ENCODE measurements at places on chromosomes 13 and 19. TPM values are rescaled to one million over a fixed set of nuclear protein-coding genes. Genes with fewer than 3 reads are reported as not detected.

Gene ALOX5AP
- total RNA-seq, result 50.3 TPM

DNA sequence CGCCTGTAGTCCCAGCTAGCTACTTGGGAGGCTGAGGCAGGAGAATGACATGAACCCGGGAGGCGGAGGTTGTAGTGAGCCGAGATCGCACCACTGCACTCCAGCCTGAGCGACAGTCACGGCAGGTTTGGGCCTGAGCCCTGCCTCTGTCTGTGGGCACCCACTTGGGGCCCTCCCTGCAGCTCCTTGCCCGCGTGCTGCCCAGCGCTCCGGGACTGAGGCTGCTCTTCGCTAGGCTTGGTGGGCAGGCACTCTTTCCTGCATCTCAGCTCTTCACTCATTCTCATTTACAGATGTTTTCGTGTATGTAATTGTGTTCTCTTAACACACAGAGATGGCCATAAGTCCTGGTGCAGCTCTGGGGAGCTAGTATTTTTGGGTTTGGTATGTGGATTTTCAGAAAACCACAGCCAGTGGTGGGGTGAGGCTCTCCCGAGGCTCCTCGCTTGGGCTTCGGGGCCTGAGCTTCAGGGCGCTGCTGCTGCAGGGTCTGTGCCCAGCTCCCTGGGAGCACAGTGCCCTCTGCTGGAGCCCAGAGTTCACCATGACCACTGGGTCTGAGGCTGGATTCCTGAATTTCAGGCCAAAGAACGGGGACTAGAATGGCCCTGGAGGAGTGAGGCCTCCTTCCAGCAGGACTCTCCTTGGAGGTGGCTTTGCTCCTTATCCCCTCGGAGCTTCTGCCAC lies 15.2 kb downstream of the UPF1 start:
- peak; percentile 81 for DNase-seq

- no peak for DNase-seq
These were observed 26.5 kb downstream of the SH3GL1 start for GRCh38 chr19:4373601-4374497.

Gene GNG7
- total RNA-seq, result 12.4 TPM

DNA sequence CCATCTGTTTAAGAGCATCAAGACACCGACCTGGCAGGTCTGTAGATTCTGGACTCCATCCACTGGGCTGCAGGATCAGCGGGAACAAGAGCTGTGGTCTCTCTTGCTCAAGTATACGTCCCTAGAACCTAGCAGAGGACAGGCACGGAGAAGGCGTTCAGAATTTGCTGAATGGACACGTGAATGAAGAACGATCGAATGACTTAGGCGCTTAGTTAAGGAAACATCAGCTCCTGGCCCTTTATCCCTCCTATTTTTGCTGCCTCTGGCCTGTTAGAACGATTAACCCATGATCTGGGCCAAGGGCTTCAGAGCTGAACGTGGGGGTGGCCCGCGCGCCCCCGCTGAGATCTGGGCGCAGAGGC lies 953 bp downstream of the DZIP1 start:
- no peak for DNase-seq

GRCh38 chr19:20044663-20045062 lies 5.4 kb upstream of the ZNF682 start:
- DNase-seq, result no peak
